ENCODE measurements at places on chromosomes 6 and 20.

DNA sequence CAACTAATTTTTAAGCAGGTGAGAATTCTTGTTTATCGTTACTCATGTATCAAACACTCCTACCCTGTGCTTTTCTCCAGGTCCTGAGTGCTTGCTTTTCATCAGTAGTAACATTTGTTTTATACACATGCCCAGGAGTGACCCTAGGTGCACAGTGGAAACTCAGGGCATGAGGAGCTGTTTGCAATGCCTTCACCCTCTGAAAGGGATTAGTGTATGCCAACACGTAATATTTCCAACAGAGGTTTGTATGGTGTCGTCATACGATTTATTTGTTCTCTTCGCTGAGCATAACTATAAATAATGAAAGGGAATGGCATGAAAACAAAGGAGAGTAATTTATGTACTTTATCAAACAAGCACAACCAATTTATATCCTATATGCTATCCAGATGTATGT, 537.4 kb upstream of the MMS22L start:
- DNase-seq: no peak

GRCh38 chr6:6946206-6947155, 161.3 kb upstream of the RREB1 start:
- DNase-seq: no peak

DNA sequence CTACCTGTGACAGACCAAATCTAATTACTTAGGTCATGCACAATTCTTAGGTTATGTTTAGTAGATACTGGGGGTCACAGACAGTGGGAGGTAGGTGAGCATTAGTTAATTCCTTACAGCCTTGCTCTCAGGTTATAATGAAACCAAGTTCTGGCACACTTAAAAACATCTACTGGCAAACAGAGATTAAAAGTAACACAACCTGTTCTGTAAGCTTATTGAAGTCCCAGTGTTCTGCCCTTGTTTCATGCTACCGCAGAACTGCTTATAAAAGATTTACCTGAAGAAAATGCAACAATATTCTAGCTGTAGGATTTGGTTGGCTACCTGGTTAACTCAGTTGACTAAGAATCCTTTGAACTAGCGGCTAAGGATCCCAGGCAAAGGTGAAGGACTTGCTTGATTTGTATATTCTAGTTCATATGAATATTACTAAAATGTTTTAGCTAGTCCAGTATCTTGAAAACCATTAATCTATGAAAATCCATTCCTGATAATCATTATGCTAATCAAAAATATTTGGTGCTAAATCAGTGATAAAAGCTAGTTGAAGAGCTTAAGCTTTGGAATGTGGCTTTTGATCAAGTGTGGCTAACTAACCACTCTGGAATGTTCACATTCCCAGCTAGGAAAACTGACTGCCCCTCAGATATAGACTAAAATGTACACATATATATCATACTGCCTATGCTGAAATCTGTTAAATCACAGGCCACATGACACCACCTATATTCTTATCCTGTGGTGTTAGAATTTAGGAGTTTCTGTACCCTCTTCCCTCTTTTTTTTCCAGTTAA, 7.2 kb downstream of the PEX3 start:
- DNase-seq: no peak

GRCh38 chr20:11777387-11778205, 140.1 kb upstream of the BTBD3 start:
- DNase-seq: no peak

- DNase-seq: no peak
Observed at GRCh38 chr6:121600389-121601168, 165.1 kb downstream of the GJA1 start.

- DNase-seq: no peak
Observed at GRCh38 chr6:68760485-68760884, 125.4 kb downstream of the ADGRB3 start.

DNA sequence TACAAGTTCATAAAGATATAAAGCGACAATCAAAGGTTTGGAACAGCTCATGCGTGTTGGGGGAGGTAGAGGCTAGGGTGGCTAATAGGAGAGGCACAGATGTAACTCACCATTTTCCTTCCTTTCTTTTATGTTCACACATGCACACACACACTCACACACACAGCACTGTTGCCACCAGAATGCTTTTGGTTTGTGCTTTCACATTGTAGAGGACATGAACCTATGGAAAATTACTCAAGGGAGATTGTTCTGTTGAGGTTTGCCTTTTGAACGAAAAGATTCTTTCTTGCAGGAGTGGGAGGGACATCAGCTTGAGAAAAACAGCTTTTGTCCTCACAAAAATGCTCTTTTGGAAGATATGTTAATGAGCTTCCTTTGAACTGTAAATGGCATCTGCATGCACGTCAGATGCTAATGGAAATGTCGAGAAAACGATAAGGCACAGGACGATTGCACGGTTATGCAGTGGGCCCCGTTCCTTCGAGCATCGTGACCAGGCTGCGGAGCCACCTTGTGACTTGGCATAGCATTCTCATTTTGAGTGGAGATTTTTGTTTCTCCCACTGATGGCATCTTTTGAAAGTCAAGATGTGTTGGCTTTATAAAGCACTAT, 724.1 kb downstream of the KIF16B start:
- DNase-seq: no peak

DNA sequence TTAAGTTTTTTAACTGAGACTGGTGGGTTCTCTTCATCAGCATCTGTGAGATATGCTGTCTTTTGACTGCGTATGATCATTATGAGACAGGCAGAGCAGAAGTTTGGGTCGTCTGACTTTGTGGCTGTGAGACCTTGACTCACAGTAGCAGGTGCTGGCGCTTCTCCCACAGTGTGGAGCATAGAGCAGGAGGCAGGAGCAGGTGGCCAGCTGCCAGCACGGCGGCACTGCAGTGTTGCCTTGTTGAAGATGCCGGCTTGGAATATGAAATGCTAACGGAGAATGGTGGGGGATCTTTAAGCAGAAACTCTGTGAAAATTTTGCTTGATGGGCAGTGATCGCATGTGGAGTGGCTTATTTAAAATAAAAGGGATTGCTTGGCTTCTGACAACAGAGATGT, 105.0 kb downstream of the TIAM2 start:
- no peak for DNase-seq
